Esophagus mucosa (tissue), 1 donor: ENCODE measurements at places on chromosomes 12 and 14. TPM values are rescaled to one million over a fixed set of nuclear protein-coding genes. Genes with fewer than 3 reads are reported as not detected.

SMCO2 gene
- 0.76 TPM for total RNA-seq

EPYC gene
- total RNA-seq, result not detected

MSI1 gene
- 0.28 TPM for total RNA-seq

PDE3A gene
- total RNA-seq, result 0.56 TPM

TGM1 gene
- total RNA-seq, result 1,652 TPM
